ENCODE measurements at places on chromosomes 5 and 9.

DNA sequence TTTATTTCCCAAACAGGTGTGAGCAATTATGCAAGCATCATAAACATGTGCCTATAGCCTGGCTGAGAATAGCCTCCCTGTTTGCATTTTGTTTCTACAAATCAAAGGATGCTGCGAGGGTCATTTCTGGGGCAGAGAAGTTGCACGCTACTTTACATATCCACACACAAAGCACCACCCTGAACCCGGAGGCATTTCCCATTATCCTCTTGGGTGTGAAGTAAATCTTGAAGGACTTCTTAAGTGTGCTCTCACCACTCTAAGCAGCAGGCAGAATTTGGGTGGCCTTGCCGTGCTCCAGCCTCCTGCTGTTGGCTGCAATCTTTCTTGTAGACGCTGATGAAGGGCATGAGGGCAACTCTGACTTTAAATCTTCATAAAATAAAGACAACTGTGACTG, 124.0 kb upstream of the TLE4 start:
- no peak for DNase-seq

GRCh38 chr9:127980060-127980705, 606 bp downstream of the EEIG1 start:
- DNase-seq = no peak

DNA sequence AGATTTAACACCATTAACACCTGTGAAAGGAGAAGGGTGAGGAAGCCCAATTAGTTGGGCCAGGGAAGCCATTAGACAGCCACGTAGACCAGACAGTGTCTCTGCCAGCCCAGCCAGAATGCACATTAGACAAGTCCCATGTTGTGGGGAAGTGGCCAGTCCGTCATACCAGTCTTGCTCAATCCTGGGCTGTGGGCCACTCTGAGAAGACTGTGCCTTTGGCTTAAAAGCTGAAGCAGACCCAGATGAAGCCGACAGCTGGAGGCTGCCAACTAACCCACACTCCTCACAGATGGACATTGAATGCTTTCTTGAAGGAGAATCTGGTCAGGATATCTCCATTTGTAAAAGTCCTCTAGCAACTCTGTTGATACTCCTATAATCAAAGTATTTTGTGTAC, 128.5 kb downstream of the CHSY3 start:
- peak; percentile 36 for DNase-seq

- no peak for DNase-seq
Observed at GRCh38 chr5:126693806-126694205, 83.1 kb upstream of the LMNB1 start.

GRCh38 chr5:131974956-131975726, 29.7 kb upstream of the MEIKIN start:
- DNase-seq = no peak

- no peak for DNase-seq
Observed at GRCh38 chr5:64883912-64884311, 115.2 kb downstream of the CWC27 start.

DNA sequence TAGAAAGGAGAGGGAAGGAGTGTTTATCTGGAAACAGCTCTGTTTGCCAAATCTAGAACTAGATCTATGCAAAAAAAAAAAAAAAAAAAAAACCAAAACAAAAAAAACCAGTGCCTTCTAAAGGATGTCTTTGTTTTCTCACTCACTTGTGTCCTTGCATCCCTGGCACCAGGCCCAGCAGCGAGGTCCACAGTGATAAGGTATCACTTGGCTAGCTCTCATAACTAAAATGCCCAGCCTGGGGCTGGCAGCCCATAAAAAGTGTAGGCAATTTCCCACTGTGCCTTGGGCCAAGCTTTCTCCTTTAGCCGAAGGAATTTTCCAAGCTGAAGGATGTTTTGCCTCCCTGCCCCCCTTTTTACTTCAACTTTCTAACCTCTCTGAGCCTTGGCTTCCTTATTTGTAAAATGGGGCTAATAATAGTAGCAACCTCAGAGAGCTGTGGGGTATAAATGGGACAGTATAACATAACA, 20.8 kb downstream of the RGS3 start:
- no peak for DNase-seq

GRCh38 chr5:129425031-129425430, 35.1 kb upstream of the ADAMTS19 start:
- no peak for DNase-seq

- no peak for DNase-seq
Observed at GRCh38 chr9:112787978-112788377, 37.4 kb downstream of the SNX30 start.

DNA sequence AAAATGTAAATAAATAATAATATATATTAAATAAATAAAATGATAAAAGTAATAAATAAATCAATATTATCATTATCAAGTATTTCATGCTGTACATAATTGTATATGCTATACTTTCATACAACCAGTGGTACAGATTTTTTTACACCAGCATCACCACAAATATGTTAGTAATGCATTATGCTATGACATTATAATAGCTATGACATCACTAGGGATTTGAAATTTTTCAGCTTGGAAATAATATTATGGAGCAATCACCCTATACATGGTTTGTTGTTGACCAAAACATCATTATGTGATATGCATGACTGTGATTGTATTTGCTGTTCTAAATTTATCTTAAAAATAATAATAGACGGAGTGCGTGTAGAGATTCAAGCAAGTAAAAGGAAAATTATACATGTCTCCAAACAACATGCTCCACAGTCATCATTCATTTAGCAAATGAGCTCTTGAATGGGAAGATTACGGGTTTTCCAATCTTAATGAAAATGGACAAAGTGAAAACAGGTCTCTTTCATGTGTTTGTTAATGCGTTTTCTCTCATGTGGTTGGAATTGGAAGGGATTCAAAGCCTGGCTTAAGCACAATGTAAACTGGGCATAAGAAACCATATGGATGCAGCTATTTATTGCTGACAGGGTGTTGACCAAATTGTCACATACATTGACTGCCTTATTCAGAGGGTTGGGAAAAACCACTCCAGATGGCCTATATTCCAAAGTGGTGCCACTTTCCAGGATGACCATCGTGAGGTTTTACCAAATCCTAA, 643.0 kb upstream of the RGMB start:
- no peak for DNase-seq

GRCh38 chr9:99577351-99577750, 244.3 kb upstream of the NR4A3 start:
- DNase-seq = no peak

DNA sequence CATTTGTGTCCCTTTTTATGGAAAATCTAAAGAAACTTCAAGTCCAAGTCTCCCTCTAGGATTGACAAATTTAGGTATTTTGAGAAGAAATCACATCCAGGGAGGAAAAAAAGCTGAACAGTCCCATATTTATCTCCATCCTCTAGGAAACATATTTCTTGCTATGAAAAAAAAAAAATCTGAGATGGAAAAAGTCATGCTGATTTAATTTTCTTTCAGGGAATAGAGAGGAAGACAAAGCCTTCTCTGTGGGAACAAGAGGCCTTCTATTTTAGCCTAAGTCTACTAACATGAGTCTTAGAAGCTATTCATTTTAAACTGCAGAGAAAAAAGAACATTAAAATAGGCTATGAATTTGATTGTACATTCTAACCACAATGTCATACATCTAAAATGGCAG, 63.1 kb upstream of the CDK5RAP2 start:
- DNase-seq = no peak

- DNase-seq = peak; percentile 55
Observed at GRCh38 chr9:114291064-114291474, 31.8 kb upstream of the ORM1 start.

DNA sequence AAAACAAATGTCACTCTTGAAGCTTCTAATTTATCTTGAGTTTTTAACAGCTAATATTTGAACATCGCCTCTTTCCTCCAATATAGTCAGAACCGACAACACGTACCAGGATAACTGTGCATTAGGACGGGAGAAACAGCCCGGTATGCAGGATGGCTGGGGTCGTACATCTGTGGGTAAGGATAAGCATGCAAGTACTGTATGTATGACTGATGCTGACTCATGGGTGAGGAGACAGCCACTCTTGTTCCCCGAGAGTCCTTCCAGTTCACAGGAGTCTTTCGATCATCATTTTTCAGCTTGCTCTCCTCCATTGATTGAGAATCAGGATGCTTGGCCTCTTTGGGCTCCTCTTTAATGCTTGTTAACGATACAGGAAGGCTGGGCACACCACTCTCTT, 102.3 kb downstream of the ZNF608 start:
- no peak for DNase-seq

DNA sequence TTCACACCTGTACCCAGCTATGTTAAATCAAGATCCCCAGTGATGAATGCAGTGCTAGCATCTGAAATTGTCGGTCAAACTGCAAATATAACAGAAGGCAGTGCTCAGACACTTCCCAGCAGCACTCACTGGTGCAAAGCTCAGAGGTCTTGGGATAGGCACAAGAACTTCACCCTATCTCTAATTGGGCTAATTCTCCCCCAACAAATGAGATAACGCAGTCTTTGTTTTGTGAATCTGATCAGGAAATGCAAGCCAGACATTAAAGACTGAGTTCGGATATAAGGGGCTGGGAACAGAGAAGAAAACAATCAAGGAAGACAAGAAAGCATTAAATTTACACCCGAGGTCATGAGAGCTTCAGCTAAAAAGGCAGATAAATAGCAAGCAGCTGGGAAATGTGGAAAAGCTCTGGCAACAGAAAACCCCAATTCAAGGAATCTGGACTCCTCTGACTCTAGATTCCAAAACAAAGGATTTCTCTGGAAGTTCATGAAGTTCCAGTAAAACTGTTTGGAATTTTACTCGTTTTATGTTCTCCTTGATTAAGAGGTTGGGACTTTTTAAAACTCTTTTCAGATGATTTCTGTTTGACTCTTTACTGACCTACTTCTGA, 65.1 kb downstream of the GNA14 start:
- no peak for DNase-seq

GRCh38 chr5:78504704-78505677, 143.6 kb downstream of the LHFPL2 start:
- peak; percentile 76 for DNase-seq

DNA sequence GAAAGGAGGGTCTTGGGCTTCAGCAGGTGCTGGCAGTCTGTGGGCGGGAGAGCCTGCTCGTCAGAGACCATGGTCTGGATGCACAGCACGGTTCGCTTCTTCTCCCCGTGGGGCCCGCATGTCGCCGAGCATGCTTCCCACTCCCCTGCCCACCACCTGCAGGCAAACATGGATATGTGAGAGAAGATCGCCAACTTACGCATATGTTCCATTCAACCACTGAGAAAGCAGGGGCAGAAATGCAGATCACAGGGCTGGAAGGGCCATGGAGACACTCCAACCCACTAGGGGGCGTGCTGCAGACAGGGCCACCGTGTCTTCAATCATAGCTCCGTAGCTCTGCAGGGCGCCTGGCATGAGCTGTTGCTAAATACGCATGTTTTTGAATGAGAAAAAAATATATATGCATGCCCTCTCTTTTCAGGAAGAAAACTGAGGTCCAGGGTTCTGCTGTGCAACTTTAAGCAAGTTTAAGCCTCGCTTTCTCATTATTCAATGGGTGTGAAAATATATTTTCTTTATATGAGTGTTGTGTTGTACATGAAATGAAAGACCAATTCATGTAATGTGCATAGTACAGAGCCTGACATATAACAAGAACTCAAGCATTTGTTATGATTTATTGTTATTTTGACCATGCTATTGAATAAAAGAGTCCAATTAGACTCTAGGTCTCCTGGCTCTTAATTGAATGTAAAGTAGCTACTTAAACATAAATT, 148.0 kb downstream of the TARS1 start:
- DNase-seq = no peak

- no peak for DNase-seq
Observed at GRCh38 chr5:96327722-96328121, 105.3 kb downstream of the PCSK1 start.

GRCh38 chr5:40027400-40027799, 602.6 kb upstream of the DAB2 start:
- no peak for DNase-seq

DNA sequence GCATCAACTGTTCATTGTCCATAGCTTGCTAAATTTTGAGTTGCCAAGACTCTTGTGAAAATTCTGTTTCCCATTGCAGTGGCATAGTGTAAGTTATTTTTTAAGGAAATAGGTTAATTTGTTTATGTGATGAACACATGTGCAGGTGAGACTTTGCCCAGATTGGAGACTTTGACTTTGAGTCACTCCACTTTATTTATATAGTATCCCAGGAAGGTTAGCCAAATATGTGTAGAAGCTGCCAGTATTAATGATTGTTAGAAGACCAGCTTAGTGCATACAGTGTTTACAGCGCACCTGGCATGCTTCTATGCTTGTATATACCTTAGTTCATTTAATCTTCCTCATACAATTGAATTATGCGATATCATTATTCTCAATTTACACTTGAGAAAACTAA, 51.0 kb downstream of the MTAP start:
- no peak for DNase-seq

DNA sequence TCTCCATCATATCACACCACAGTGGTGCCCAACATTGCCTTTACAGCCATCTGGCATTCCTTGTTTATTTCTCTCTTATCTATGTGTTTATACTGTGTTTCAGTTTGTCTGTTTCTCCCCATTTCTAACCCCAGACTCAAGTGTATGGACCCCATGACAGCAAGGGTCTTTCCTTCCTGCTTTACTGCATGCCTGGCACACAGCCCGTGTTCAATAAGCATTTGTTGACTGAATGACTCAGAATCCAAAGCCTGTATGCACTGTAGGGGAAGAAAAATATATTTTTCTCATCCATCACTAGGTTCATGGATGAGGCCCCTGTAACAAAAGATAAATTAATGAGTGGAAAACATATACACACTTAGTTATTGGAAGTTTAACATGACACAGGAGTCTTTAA, 190.8 kb upstream of the SEMA6A start:
- no peak for DNase-seq

- DNase-seq = no peak
Observed at GRCh38 chr5:138936225-138936967, 61.3 kb upstream of the LRRTM2 start.

GRCh38 chr5:86644843-86645242, 27.1 kb downstream of the COX7C start:
- DNase-seq = no peak

- DNase-seq = no peak
Observed at GRCh38 chr5:66442951-66443445, 153.2 kb upstream of the MAST4 start.

GRCh38 chr5:40406741-40407211, 272.9 kb upstream of the PTGER4 start:
- no peak for DNase-seq

- DNase-seq = no peak
Observed at GRCh38 chr9:124254261-124254682, 3.5 kb upstream of the NEK6 start.

- DNase-seq = no peak
Observed at GRCh38 chr5:172585114-172585513, 55.9 kb upstream of the NEURL1B start.

DNA sequence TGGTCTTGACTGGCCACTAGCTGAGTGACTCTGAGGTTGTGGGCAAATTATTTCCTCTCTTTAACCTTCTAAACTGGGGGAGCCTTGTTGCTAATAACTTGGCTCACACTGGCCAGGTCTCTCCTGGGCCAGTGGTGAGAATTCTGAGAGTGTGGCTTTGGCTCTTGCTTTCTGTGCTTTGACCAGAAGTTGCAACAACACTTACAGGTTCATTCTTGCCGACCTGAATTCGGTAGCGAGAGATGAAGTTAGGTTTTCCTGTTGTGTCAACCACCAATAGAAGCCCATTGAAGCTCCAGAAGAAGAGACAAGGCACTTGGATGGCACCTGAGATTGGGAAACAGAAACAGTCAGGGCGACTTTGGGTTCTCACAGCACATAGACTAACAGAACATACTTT, 19.8 kb downstream of the FAXDC2 start:
- DNase-seq = no peak

Measured in hippocampal formation (tissue), 2 donors.